ENCODE measurements at places on chromosomes 2 and 18.

- DNase-seq, result no peak
These were observed 4.1 kb upstream of the ZNF397 start for GRCh38 chr18:35236571-35237363.

DNA sequence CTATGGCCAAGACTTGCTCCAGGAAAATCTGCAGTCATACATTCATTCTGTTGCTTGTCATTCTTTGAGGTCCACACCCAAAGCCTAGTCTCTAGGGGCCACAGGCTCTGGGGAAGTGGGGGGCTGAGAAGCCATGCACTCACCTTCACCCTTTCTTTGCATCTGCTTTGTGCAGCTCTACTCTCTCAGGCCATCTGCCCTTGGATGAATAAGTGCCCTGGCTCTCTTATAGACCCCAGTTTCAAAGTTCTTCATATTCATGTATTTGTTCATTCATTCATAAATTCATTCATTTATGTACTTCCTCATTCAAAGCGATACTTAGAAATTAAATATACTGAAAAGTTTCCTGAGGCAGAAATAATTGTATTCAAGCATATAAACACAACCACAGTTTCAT, 130.3 kb upstream of the FAM98A start:
- no peak for DNase-seq

DNA sequence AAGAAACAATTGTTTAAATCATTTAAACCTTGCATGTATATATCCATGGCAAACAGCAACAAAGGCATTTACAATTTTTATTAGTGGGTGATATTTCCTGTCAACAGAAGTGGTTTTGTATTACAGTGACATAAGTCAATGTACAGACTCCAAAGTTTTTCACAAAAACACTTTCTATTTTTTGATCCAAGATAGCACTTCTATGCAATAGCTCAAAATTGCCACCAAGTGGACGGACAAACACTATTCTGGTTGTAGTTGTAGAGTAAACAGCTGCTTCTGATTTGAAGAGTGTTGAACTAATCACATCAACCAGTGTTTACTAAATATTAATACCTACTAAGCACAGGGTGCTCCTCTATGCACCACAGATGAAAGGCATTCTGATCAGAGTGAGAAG, 421.4 kb downstream of the NCKAP5 start:
- DNase-seq, result no peak

GRCh38 chr2:225002656-225003045, 39.6 kb downstream of the DOCK10 start:
- no peak for DNase-seq

DNA sequence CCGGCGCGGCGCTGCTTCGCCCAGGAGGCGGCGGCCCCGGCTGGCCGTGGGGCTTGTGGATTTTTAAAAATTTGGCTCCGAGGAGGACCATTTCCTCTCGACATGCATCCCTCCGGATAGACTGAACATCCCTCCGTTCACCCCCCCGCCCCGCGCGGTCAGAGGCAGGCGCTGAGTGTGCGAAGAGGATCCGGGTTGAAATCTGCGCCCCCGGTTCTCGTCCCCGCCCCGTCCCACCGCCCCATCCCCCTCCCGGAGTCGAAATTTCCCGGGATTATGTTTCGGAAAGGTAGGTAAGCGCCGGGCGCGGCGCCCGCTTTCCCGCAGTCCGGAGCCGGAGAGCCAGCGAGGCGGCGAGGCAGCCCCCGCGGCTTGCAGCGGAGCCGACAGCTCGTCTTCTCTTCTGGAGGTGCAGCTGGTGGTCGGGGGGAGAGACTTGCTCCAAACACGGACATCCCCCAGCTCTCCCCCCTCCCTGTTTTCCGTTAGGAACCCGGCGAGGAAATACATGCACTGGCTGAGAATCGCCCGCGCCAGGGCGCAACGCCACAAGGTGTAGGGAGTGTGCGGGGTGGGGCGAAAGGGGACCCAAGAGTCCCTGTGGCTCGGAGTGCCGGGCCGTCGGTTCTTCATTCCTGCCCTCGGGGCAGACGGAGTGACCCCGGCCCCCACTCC, at the start of gene PRKCE:
Gene PRKCE, plus strand, starts transcription at position 261 of the 675 bp plus-strand sequence.
- DNase-seq, result peak; percentile 68

DNA sequence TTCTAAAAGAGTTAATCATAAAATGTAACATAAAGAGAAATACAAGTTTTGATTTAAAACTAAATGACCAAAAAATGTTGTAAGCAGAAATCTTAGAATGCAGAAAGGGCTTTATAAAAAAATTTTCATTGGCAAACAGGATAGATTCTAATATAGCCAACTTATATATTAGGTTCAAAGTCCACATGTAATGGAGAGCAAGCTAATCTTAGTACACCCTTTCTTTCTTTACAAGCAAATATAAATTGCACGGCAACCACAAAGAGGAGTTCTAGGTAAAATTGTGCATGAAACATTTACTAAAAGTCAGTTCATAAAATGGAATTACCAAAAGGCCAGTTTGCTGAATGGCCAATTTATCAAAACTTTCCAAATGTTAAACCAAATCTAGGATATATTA, 130.6 kb downstream of the NOL4 start:
- no peak for DNase-seq

DNA sequence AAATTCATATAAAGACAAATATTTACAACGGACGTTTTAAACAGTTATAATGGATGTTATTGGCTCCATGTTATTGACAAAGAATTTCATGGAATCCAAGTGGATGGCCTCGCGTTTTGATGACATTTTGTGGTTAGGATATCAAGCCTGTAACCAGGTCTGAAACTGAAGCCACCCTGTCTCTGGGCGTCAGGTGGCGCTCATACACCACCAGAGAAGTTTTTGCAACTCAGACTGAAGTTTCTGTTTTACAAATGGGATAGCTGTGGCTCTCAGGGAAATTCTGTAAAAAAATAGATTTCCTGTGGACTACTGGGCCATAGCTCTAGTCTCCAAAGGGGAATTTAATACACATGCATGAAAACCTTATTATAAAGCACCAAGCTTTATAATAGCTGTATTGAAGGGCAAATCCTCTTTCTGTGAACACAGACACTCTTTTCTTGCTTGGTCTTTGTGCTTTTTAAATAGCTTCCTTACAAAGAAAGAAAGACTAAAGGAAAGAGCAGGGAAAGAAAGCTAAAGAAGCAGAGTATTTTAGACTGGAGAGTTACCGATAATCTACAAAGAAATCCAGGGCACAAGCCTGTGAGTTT, 86.7 kb downstream of the C18orf54 start:
- DNase-seq, result peak; percentile 76

GRCh38 chr2:182049372-182050148, 63.9 kb downstream of the PPP1R1C start:
- no peak for DNase-seq

DNA sequence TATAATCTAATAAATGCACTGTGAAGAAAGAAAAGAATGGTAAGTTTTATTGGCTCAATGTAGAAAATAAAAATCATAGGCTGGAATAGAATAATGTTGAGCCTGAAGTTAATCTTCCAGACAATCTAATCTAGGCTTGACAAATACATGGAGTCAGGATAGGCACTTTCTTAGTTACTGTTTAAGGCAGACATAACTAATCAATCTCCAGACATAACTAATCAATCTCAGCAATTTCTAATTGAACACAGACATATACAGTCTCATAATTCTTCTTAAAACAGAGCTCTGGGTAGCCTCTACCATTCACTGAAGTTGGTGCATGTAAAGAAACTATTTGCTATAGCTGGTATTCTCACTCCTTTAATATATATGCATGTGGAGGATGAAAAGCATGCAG, 150.1 kb upstream of the CTAGE1 start:
- DNase-seq, result no peak

- no peak for DNase-seq
These were observed 56.6 kb downstream of the XRCC5 start for GRCh38 chr2:216165711-216166110.

GRCh38 chr2:62313449-62314227, 117.7 kb downstream of the B3GNT2 start:
- no peak for DNase-seq

DNA sequence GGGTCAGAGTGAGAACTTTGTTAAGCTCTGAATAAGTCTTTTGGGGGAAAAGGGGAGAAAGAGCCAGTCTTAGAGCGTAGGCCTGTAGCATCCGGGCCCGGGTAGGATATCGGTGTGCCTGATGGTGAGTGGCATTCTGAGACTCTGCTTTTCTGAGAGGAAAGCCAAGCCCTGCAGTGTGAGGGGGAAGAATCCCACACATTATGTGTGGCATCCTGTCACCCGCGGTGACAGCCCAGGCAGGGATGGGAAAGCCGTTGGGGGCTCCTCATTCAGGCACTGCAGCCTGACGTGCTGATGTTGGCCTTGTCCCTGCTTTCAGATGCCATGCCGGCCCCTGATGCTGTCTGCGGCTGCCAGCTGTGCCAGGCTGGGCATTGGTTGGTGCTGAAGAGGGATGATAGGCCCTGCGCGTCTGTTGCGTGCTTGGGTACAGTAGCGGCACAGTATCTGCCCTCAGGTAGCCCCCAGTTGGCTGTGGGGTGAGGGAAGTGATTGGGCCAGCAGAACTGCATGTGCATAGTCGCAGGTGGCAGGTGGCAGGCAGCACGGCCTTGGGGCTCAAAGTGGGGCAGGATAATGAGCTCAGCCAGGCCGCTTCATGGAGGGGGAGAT, 37.6 kb downstream of the GLI2 start:
- DNase-seq, result no peak

Data from neural progenitor cell (in vitro differentiated cells).